T-helper 22 cell (primary cell): ENCODE measurements at places on chromosomes 3 and 15.

GRCh38 chr15:60374628-60375081 lies 23.1 kb downstream of the ANXA2 start:
- no peak for DNase-seq

DNA sequence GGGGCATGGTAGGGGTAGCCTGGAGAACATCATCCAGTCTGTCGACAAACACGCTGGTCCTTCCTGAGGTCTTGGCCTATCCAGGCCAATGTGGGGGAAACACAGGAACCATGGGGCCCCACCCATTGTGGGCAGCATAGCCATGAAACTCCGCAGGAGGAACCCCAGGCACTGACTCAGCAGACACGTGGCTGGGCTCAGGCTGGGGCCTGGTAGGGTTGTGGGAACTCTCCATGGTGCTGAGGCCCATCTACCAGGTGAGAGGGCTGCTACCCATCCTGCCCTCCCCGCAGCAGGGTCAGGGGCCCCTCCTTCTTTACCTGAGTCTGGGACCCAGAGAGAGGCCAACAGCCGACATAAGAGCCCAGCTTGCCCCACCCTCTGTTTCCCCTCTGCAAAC lies 22.6 kb upstream of the CACNA2D2 start:
- DNase-seq, result no peak

GRCh38 chr15:47299846-47300434 lies 417.4 kb upstream of the SEMA6D start:
- no peak for DNase-seq

- no peak for DNase-seq
These were observed 366.3 kb downstream of the TIGIT start for GRCh38 chr3:114660124-114660523.

DNA sequence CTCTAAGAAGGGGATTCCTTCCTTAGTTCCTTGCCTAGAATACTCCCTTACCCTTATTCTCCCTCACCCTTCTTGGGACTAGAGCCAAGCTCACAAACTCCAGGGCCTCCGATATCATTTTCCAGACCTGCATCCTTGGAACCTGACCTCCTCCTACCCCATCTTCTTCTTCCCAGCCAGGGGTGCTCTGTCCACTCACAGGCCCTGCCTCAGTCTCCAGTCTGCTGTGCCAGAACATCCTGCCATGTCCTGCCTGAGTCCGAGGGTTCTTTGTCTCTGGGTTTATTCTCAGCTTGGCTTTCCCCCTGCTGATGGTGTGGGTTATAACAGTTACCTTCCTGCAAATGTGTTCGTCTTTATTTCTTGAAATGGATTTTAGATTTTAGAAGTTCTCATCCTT lies 59.9 kb upstream of the MCF2L2 start:
- no peak for DNase-seq

DNA sequence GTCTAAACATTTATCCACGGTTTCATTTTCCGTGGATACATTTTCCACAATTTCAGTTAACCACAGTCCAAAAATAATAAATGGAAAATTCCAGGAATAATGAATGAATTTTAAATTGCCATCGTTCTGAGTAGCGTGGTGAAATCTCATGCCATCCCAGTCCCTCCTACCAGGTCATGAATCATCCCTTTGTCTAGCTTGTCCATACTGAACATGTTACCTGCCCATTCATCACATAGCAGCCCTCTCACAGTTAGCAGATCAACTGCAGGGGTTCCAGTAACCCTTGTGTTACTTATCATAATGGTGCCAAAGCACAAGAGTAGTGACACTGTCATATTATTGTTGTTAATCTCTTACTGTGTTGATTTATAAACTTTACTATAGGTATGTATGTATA lies 124.5 kb downstream of the GSK3B start:
- no peak for DNase-seq

DNA sequence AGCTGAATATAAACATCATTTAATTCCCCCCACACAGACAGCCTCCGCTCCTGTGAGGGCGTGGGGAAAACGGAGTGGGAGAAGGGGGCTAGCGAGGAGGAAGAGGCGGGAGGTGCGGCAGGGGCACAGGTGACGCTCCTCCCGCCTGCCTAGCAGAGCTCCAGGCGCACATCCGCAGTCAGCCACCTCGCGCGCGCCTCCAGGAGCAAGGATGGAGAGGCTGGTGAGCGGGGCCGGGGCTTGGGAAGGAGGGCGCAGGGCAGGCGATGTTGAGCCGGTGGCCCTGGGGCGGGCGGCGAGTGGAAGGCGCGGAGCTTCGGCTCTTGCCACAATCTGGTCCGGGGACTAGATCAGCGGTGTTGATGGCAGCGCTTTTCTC lies at the start of gene CD200:
TSS of gene CD200 (plus strand) at position 155 of the 379 bp plus-strand sequence. CDS start at position 212, 57 bp downstream.
- peak; percentile 4 for DNase-seq

DNA sequence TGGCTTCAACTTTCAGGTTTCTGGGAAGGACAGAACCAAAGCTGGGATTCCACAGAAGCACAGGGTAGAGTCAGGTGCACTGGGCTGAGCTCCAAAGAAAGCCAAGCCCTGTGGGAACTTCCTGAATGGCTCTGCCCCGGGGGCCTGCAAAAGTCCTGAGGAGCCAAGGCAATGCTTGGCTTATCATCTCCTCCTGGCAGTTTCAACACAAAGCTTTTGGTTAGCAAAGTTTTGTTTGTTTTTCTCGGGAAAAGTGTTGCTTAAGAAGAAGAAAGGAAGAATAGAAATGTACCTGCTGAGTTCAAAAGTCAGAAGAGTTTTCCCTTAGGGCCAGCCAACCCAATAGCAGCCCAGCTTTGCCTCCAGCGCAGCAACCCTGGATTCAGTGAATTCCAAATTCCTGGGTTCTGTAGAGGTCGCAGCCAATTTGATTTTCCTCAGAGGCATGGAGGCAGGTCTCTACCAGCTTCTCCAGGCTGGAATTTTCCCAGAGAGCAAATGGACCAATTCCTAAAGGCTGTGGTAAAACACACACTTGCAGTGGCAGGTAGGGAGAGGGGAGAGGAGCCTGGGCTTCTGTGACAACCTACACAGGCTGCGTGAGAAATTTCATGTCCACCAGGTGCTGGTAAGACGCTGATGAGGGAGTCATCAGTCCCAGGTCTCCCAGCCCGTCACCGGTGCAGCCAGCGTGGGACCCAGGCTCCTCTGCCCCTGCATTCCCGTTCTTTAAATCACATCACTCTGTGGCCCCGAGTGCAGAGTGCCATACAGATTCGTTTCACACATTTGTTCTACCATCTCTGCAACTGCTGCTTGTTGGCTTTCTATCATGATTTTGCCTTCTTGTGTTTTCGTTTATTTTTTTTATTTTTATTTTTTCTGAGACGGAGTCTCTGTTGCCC lies 54.3 kb upstream of the SNRPA1 start:
- no peak for DNase-seq
